ENCODE measurements at places on chromosomes 3 and 15.

DNA sequence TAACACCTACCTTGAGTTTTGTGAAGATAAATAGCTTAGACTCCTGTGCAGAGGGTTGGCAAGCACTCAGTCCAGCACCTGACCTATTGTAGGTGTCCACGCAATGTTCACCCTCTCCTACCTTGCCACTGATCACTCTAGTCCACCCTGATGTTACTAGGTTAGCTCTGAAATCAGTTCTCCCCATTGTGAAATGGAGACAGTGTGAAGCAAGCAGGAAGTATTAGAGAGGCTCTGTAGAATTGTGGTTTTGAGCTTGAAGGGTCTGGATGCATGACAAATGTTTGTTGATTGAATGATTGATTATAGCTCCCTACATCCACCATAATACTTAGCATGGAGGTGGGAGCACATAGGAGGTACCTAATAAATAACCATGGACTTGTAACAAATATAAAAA is 199.7 kb downstream of the RPLP1 start:
- DNase-seq: no peak

- DNase-seq: no peak
These were observed 23.8 kb upstream of the SLC6A11 start for GRCh38 chr3:10792208-10792607.

- DNase-seq: no peak
These were observed 16.9 kb upstream of the RYR3 start for GRCh38 chr15:33293713-33294334.

- DNase-seq: no peak
These were observed 372.3 kb upstream of the IL12A start for GRCh38 chr3:159616234-159616825.

DNA sequence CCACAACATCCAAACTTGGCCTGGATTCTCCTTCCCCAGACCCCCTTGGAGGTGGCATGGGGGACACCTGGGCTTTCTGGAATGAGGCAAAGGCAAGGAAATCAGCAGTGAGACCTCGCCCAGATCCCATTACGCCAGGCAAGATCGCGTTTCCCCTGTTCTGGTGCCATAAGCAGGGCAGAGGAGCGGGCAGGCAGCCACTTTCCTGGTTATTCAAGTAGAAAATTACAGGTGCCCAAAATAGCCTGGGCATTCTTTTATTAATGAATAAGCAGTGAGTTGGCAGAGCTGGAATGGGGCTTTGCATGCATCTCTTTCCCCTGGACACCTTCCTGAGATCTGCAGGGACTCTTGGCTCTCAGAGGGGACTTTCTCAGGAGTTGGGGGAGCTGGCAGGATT is 31.5 kb upstream of the FAM107A start:
- no peak for DNase-seq

DNA sequence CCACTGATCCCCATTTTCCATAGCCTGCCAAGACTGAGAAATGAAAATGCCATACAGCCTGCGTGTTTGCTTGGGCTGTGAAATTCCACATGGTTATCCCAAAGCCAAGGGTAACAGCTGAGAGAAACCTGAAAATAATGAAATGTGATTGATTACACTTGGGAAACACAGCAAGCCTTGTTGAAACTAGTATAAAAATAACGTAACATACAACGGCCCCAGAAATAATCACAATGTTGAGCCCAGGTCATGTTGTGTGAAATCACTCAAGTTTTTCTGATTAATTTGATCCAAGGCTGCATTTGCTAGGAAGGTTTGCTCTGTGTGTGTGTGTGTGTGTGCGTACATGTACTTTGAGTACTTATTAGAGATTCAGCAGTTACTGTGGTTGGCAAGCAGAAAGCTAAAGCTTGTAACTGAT is 269.0 kb downstream of the OXSM start:
- DNase-seq: no peak

- DNase-seq: no peak
These were observed 119.0 kb upstream of the MEF2A start for GRCh38 chr15:99446565-99447496.

GRCh38 chr15:34070003-34070402 is 31.0 kb upstream of the AVEN start:
- no peak for DNase-seq

- DNase-seq: no peak
These were observed 15.4 kb upstream of the FGD5 start for GRCh38 chr3:14803101-14803980.

- DNase-seq: no peak
These were observed 11.5 kb downstream of the CPNE9 start for GRCh38 chr3:9715136-9715535.

GRCh38 chr3:61333192-61333961 is 82.1 kb upstream of the FHIT start:
- no peak for DNase-seq

DNA sequence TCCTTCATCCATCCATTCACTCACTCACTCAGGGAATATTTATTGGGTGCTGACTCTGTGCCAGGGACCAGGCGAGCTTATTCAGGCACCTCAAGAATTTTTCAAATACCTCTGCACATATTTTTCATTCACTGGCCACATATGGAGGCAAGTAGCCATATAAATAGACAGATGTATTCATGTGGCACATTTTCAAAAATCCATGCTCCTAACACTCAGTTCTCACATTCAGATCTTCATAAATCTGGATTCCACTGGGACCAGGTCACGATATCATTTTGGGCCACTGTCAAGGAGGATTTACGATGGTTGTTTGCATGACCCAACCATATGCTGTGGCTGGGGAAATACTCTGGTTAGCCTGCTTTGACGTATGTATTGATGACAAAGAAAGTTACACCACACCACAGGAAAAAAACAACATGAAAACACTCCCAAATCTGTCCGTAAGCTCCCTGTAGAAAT is 241.8 kb upstream of the LRTM1 start:
- no peak for DNase-seq

DNA sequence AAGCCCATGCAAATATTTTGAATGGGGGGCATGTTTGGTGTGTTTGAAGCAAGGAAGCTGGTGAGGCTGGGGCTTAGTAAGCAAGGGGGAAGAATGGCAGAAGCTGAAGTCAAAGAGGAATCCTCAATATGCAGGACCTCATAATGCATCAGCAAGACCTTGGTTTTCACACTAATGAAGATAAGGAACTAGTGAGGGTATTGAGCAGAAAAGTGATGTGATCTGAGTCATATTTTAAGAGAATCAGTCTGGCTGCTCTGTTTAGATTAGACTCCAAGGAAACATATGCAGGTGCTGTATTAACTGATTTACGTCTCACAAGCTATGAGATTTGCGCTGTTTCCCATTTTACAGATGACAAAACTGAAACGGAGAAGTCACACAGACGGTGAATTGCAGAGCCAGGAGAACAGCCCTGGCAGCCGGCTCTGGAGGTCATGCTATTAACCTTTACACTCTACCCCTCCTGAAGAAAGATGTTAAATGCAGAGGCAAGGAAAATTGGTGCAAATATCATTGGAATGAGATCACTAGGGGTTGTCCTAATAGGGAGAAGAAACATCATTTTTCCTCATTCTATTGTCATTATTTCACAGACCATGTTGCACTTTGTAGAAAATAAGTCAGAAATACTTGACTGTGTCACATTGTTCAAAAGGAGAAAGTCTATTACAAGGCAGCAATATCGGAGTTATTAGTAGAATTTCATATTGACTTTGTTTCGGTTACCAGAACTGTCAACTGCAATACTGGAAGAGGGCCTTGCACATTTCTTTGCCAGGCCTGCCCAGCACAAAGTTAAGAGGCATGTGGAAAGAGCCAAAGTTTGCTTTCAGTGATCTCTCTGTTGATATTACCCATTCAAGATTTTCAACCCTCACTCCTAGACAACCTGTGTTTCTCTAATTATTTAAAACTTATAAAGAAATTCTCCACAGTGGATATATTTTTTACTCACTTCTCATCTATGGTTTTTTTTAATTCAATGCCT is 64.9 kb downstream of the COL8A1 start:
- no peak for DNase-seq

- DNase-seq: no peak
These were observed 283.1 kb downstream of the XXYLT1 start for GRCh38 chr3:194987571-194988494.

DNA sequence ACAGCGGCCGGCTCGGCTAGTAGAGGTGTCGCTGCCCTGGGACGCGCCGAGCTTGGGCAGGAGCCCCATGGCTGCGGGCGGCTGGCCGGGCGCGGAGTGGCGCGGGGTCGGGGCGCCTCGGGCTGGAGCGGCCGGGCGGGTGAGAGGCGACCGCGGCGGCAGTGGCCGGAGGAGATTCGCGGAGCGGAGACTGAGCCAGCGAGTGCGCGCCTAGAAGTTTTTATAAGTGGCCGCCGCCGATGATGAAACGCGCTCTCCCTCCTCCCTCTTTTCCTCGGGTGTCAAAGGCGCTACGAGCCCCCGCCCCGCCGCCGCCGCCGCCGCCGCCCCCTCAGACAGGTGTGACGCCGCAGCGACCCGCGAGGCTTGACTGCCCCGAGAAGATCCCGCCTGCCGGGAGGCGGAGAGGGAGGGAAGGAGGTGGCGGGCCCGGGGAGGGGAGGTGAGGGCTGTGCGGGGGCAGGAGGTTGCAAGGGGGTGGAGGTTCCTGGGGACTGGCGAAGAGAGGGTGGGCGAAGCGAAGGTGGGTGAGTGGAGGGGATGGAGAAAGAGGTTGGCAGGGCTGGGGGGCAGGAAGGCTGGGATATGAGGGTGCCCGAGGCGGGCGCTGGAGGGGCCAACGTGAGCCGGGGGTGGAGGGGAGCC is at the start of gene SLCO2A1:
SLCO2A1 (minus strand) TSS at position 192 of the 645 bp plus-strand sequence; CDS start at position 69, 123 bp downstream.
- no peak for DNase-seq

GRCh38 chr3:170320461-170321121 is 36.9 kb upstream of the SKIL start:
- no peak for DNase-seq

- no peak for DNase-seq
These were observed 55.6 kb downstream of the CGGBP1 start for GRCh38 chr3:88003115-88003755.

DNA sequence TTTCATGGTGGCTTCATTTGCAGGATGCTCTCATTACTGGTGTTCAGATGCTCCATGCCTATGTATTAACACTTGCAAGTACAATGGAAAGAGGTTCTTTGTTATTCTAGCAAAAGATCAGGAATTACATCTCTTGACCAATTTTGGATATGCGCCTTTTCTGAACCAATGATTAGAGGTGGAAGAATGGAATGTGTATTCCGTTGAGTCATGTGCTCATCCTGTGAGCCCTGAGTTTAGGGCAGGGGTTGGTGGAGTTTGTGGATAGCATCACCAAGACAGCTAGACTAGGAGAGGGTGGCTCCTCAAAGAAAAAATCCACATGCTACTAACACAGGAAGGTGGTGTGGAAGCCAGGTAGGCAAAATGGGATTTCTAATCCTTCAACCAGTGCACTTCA is 80.7 kb upstream of the SLC25A26 start:
- DNase-seq: no peak

GRCh38 chr3:172257648-172258400 is 190.4 kb downstream of the GHSR start:
- no peak for DNase-seq

DNA sequence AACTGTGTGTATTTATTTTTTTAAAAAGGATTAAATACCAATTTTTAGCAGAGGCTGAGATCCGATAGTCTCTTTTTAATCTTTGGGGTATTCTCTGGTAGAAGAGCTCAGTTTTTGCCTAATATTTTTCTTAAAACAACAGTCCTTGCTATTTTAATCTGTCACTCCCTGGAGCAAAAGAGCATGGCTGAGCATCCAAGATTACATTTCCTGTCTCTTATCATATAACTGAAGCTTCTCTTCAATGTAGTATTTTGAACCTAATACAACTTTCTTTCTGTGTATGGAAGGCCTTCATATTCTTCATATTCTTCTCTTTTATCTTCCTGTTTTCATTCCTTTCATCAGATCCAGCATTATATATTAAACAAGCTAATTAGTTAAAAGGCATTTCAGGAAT is 293.7 kb downstream of the NSUN3 start:
- DNase-seq: no peak

- DNase-seq: no peak
These were observed 1.8 kb downstream of the CADPS start for GRCh38 chr3:62873451-62873760.

DNA sequence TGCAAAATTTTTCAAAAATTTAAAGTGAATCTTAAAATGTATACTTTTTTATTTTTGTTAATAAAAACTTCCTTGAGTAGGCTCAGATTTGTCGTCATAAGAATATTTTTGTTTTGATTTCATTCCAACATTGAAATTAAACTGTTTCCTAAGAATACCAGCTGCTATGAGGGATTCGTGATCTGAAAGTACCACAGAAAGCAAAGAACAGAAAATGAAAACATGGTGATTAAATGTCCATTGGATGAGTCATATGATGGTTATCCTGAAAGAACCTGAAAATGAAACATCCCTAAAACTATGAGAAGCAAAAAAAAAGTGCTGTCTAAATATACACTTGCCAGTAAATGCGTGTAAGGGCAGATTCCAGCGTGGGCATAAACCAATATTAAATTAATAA is 143.8 kb downstream of the GMNC start:
- DNase-seq: no peak

GRCh38 chr3:14472471-14473351 is 67.4 kb downstream of the GRIP2 start:
- DNase-seq: no peak

GRCh38 chr15:99556011-99556410 is 9.8 kb upstream of the MEF2A start:
- DNase-seq: no peak

GRCh38 chr15:92095693-92096092 is 242.2 kb downstream of the SLCO3A1 start:
- no peak for DNase-seq

DNA sequence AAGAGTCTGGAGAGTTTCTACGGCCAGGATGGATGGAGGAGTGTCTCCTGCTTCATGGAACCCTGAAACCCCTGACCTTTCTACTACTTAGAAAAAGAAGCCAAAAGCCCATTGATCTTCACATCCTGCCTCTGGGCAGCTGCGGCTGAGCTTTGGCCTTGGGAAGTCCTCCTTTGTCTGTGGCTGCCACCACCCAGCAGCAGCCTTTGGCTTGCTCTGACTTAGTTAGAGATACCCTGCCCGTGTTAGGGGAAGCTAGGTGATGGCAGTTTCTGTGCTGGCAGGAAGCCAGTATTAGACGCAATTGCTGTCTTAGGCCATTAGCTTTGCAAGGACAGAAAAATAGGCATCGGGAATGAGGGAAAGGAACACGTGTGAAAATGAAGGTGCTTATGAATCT is 18.8 kb downstream of the APH1B start:
- DNase-seq: no peak

DNA sequence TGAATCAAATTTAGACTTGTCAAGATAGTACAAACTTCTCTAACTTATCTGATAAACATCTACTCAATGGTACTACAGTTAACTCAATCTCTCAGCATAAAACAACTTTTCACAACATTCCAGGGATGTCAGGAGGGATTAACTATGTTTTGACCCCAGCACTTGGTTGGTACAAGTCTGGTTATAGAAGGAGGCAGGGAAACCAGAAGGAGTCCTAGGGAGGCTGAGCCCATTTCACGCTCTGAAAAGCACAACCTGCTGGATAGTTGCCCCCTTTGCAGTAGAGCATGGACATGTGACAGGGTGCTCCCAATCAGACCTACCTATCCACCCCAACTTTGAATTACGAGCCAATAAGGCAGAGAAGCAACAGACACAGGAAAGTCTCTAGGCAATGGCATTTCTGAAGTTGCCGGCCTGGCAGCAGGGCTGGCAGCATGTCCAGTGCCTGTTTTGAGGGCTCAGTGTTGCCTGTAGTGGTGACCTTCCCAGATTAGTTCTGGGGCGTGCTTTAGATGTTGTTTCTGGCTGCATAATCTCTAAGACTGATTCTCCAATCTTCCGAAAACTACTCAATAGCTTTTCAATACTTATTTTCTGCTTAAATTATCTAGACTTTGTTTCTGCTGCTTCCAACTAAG is 8.2 kb downstream of the ANKUB1 start:
- no peak for DNase-seq
